ENCODE measurements at places on chromosomes 12 and 14.

GRCh38 chr14:74527736-74528280, 34.2 kb downstream of the ISCA2 start:
- DNase-seq, result no peak

DNA sequence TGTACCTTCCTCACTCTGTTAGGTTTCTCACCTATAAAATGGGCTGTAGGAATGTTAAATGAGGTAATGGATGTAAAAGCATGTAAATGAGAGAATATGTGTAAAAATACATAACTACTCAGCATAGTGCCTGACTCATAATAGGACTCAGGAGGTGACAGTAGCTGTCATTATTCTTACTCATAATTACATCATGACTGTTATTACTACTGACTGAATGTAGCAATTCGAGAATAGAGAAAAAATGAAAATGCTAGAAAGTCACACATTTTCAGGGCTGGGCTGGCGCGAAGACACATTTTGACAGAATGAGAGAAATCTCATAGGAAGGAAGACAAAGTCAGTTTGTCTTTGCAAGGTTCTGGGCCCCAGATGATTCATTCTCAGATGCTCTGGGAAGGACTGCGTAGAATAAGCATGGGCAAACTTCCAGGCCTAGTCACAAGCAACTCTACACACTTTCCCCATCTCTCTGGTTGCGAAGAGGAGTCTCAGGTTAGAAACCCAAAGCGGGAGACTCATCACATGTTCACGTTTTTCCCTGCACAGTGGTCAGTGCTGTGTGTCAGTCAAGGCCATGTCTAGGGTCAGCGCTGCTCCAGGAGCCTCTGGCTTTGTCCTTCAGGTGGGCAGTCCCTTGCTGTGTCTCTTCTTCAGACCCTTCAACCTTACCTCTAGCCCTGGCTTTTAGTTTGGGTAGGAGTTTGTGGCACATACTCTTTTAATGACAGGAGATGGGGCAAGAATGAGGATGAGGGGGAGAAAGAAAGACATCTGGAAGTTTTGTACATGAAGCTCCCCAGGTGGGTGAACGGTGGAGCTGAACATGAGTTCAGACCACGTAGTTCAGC, 8.4 kb downstream of the GPRC5A start:
- DNase-seq, result no peak

- DNase-seq, result no peak
Observed at GRCh38 chr12:69642531-69642930, 31.8 kb upstream of the LRRC10 start.

GRCh38 chr12:71732357-71732712, 22.3 kb upstream of the RAB21 start:
- no peak for DNase-seq

- DNase-seq, result no peak
Observed at GRCh38 chr12:58818546-58818945, 101.8 kb downstream of the LRIG3 start.

GRCh38 chr14:94412671-94413638, 24.6 kb upstream of the SERPINA1 start:
- DNase-seq, result no peak

GRCh38 chr14:24843494-24843893, 206.5 kb downstream of the STXBP6 start:
- no peak for DNase-seq

GRCh38 chr12:110379631-110380030, 23.9 kb downstream of the ANAPC7 start:
- DNase-seq, result no peak

DNA sequence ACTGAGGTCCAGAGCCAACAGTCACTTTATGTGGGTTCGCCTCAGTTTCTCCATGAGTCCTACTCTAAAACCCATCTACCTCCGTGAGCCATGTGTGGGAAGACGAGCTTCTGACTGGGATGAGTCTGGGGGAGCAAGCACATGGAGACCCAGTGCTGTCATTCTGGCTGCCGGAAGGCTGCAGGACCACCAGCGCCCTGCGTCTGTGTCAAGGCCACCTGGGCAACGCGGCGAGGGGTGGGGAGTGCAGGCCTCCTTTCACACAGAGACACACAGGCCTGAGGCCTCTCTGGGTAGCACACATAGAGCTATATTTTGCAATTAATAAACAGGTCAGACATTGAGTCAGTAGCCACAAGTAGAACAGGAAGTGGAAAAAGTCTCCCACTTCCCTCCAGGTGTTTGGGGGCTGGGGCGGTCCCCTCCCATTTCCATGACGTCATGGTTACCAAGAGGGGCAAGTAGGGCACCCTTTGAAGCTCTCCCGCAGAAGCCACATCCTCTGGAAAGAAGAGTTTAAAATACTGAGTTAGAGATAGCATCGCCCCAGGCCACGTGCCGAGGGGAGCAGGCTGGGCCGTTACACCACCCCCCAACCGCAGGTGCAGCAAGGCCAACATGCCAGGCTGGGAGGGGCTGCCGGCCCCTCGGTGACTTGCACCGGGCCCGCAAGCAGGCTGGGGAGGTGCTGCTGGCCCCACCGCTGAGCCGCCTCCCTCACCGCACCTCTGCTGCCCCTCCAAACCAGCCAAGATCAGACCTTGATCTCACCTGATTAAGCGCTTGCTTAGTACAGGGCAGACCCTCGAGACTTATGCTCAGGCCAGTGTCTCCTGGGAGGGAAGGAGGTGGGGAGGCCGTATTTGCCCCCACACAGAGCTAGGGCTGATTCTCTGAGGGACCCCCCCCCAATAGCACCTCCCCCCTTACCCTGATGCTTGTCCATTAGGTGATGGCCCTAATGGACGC, 32.7 kb downstream of the DAD1 start:
- DNase-seq, result no peak

GRCh38 chr12:5487948-5488625, 56.2 kb downstream of the NTF3 start:
- DNase-seq, result no peak

DNA sequence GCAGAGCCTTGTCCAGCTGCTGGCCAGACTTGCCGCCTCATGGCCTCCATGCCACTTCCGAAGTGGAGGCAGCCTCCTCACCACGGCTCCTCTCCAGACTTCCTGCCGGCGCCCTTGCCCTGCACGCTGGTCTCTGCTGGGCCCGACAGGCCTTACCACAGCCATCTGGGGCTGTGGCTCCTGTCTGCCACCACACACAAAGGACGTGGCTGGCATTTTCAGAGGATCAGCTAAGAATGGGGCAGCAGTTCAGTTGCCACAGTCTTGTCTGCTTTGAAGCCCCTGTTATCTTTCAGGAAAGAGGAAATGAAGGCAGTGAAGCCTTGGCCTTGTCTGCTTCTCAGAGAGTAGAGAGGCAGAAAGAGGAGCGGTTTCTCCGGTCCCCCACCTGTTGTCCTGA, 178.0 kb upstream of the FKBP4 start:
- DNase-seq, result no peak

GRCh38 chr14:55604488-55604887, 24.5 kb downstream of the KTN1 start:
- no peak for DNase-seq

GRCh38 chr12:91989143-91989542, 156.5 kb downstream of the BTG1 start:
- DNase-seq, result no peak

DNA sequence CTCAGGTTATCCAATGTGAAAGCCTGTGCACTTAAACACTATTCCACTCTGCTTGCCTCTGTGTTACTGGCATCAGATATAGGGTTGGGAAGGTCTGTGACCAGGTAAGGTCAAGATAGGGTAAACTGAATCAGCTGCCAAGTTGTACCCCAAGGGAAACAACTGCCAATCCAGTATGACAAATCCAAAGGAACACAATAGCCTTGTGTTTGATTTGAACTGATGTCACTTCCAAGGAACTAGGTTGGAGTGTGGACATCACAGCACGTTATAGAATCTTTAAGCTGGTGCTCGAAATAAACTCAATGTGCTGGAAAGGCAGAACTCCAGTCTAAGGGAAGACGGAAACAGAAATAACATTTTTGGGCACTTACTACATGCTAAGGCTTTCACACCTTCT, 223.4 kb upstream of the BTG1 start:
- no peak for DNase-seq

GRCh38 chr14:33931461-33931860, 19.4 kb downstream of the EGLN3 start:
- no peak for DNase-seq

DNA sequence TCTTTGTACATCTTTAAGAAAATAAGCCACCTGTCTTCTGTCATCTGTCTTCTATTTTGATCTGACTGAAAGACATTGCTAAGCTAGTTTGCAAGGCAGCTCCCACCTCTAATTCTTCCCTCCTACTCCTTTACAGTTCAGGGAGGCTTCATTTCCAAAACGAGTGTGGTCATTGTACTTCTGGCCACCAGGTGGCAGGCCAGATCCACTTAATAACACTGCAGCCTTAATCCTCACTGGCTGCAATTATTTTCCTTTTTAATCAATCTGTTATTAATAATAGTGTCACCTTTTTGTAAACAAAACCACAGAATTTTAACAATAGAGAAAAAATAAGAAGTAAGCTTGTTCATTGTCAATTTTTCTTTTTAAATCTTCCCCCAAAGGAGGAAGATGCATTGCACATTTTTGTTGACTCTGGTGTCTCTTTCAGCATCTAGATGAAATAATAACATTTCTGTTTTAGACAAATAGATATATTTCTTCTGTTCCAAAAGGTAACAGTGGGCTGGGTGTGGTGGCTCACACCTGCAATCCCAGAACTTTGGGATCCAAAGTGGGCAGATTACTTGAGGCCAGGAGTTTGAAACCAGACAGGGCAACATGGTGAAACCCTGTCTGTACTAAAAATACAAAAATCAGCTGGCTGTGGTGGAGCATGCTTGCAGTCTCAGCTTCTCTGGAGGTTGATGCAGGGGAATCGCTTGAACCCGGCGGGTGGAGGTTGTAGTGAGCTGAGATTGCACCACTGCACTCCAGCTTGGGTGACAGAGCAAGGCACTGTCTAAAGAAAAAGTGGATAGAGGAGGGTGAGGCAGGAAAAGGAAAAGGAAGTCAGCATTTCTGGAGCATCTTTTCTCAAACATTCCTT, 23.3 kb downstream of the GABARAPL1 start:
- peak; percentile 19 for DNase-seq

GRCh38 chr12:123498126-123498825, 35.2 kb downstream of the RILPL1 start:
- DNase-seq, result no peak

GRCh38 chr12:123238961-123239360, 5.7 kb downstream of the MTRFR start:
- no peak for DNase-seq

- no peak for DNase-seq
Observed at GRCh38 chr12:67355428-67356379, 86.5 kb downstream of the CAND1 start.

- no peak for DNase-seq
Observed at GRCh38 chr12:60078026-60078425, 482.2 kb downstream of the SLC16A7 start.

DNA sequence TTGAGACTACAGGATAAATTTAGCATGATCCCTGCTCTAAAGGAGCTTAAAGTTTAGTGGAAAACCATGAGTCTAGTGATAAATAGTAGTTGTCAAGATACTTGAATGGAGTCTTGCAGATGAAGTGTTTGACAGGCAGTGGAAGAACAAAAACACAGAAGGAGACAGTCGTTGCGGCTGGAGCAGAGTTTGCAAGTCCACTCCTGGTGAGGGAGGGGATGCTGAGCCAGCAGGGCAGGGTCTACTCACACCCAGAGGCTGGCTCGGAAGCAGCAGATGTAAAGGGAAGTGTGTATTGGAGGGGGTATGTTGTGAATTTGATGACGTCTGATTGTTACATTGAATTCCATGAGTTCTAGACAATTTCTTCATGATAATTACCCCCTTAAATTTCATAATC, 61.3 kb downstream of the TRAF3 start:
- no peak for DNase-seq

- DNase-seq, result no peak
Observed at GRCh38 chr12:105351523-105351922, 21.0 kb downstream of the C12orf75 start.

DNA sequence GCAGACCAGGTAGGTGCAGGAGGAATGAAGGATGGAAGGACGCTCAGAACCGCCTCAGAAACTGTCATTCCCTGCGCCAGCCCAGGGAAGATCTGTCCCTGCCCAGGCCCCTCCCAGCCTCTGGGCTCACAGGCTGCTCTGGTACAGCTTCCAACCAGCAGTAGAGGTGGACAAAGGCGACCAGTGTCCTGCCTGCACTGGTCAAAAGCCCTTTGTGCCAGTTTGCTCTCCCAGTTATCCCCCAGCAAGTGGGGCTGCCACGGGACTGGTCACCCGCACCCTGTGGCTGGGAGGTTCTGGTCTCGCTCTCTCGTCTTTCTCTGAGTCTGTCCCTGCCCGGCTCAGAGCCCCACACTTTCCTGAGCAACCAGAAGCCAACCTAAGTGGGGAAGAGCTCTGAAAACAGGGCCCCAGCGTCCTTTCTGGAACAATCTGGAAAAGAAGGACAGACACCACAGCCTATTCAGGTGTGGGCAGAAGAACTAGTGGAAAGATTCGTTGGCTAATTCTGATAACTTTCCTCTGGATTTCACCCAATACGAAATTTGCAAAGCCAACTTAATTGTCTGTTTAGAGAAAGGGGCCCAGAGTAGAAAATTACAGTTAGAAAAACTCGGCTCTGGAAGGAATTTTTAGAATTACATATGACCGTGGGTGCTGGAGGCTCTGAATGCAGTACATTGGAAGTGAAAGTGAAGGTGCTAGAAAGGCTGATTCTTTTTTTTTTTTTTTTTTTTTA, 21.7 kb downstream of the SNRNP35 start:
- peak; percentile 87 for DNase-seq

DNA sequence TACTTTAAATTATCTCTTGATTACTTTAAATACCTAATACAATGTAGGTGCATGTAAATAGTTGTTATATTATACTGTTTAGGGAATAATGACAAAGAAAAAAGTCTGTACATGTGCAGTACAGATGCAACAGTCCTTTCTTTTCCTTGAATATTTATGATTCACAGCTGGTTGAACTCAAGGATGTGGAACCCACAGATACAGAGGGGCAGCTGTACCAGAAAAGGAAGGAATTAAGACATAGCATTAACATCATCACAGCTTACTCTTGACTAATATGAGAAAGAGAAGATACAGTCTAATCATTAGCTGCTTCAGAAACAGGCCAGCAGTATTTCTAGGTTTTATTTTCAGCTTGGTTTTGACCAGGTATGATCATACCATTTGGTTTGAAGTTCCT, 34.7 kb upstream of the AP4S1 start:
- DNase-seq, result no peak

- no peak for DNase-seq
Observed at GRCh38 chr12:52417740-52418139, 11.6 kb upstream of the KRT82 start.
